ENCODE measurements at places on chromosomes 1 and 21.

- no peak for DNase-seq
Measured at GRCh38 chr1:16218674-16219071, 6.2 kb upstream of the ARHGEF19 start.

GRCh38 chr1:43850591-43851233 lies 82.9 kb upstream of the ARTN start:
- no peak for DNase-seq

DNA sequence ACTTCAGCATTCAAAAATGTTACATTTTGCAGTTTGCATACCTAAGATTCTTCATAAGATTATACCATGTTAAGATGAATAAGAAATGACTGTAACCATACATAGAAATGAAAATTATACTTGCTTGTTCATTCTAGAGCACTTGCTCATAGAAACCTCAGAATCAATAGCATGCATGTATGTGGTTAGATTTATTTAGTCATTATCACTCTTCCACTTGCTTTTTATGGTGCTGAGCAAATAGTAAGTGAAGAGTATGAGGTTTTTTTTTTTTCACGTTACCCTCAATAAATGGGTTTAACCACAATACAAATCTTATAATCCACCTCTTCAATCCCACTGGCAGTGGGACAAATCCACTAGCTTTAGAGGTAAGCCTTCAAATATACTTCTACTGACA lies 84.7 kb downstream of the LRRC53 start:
- DNase-seq, result no peak

GRCh38 chr1:181104042-181104789 lies 15.7 kb downstream of the IER5 start:
- DNase-seq, result no peak

DNA sequence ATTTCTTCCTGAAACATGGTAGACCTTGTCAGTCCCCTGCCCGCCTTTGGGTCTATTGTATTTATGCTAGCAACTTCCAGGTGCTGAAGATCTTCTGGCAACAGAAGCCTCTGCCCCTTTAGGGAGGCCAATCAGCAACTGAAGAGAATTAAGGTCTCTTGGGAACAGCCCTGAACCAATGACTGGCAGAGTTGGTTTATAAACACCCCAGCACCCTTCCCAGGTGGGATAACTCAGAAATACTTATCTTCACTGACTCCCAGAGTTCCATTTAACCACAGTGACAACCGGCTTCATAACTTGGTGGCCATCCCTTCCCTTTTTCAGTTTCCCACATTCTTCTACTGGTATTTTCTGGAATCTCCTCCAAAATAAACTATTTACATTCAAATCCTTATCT lies 27.2 kb upstream of the TMCO1 start:
- DNase-seq, result no peak

DNA sequence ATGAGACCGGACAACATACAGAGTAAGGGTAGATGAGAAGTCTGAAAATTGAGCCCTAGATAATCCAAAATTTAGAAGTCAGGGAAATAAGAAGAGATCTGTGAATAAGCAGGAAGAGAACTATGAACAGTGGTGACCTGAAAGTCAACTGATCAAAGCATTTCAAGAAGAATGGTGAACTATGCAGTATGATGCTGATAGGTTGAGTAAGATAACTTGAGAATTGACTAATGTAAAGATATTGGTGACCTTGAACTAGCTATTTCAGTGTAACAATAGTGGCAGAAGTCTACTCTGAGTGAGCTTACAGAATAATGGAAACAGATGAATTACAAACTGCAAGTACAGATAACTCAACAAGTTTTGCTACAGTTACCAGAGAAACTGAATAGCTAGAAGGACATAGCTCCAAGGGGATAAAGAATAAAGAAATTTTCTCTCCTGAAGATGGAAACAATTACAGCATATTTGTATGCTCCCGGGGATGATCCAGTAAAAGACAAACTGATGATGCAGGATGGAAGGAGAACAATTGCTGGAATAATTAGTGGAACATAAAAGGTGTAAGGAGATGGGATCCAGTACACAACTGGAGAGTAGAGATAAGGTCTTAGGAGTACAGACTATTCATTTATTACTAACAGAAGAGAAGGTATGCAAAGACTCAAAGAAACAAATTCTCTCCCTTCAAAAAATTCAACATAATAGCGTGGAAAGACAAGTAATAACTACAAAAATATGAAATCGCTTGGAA lies 10.9 kb downstream of the NRDC start:
- no peak for DNase-seq

- no peak for DNase-seq
Measured at GRCh38 chr1:39187275-39188046, 17.0 kb upstream of the MACF1 start.

GRCh38 chr21:45108808-45109781 lies 34.7 kb downstream of the ADARB1 start:
- no peak for DNase-seq

GRCh38 chr1:5428351-5428750 lies 563.9 kb downstream of the NPHP4 start:
- DNase-seq, result no peak

DNA sequence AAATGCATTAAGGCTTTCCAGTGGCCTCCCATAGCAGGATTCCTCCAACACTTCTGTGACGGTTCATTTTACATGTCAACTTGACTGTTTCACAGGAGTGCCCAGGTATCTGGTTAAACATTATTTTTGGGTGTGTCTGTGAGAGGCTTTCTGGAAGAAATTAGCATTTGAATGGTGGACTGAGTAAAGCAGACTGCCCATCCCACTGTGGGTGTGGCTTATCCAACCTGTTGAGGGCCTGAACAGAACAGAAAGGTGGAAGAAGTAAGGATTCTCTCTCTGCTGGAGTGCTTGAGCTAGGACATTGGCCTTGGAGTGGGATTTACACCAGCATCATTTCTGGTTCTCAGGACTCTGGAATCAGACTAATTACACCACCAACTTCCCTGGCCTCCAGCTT lies 85.6 kb downstream of the RGS7 start:
- DNase-seq, result no peak

GRCh38 chr1:45409276-45409675 lies 69.0 kb upstream of the MUTYH start:
- DNase-seq, result no peak

GRCh38 chr1:212139526-212140135 lies 104.1 kb downstream of the DTL start:
- no peak for DNase-seq

GRCh38 chr21:39175154-39175553 lies 8.1 kb downstream of the PSMG1 start:
- no peak for DNase-seq

GRCh38 chr1:109322974-109323373 lies 16.2 kb upstream of the MYBPHL start:
- no peak for DNase-seq

- DNase-seq, result peak; percentile 32
Measured at GRCh38 chr1:222167111-222167510, 380.8 kb downstream of the HHIPL2 start.

- peak; percentile 70 for DNase-seq
Measured at GRCh38 chr1:177948336-177948972, 21.4 kb downstream of the SEC16B start.

GRCh38 chr1:70504821-70505193 lies 93.7 kb downstream of the CTH start:
- DNase-seq, result no peak

- no peak for DNase-seq
Measured at GRCh38 chr1:183096351-183096750, 73.1 kb downstream of the LAMC1 start.

DNA sequence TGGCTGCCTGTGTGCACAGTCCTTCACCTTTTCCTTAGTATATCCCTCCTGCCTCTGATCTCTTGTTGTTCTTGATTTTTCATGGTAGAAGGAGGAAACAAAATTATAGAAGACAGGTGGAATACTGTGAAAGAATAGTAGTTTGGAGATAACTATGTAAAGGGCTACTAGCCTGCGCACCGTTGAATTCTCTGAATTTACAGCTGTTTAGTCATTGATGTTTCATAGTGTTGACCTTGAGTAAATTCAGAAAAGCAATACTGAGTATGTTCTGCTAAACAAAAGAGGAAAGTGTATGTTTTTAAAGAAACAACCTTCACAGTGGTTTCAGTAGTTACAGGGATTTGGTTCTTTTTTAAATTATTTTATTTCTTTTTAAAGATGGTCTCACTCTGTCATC lies 18.1 kb downstream of the CAMTA1 start:
- no peak for DNase-seq

DNA sequence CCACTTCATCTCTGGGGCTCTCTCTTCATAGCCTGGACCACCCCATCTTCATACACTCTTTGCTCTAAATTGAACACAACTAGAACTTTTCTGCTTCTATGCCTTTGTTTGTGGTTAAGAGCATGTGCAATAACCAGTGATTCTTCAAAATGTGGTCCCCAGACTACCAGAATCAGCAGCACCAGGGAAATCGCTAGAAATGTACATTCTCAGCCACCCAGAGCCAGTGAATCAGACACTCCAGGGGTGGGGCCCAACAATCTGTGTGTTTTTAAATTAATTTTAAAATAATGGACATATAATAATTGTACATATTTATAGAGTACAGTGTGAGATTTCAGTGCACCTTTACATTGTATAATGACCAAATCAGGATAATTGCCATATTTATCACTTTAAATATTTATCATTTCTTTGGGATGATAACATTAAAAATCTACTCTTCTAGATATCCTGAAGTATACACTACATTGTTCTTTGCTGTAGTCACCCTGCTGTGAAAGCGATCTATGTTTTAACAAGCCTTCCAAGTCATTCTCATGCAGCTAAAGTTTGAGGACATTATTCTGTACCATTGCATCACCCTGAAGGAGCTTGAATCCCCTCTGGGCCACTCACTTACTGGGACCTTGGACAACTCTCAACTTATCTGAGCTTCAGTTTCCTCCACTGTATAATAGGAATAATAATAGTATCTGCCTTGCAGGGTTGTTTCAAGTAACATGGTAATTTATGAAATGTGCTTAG lies 10.8 kb downstream of the GRHL3 start:
- DNase-seq, result no peak

GRCh38 chr1:157585984-157586383 lies 11.9 kb downstream of the FCRL4 start:
- no peak for DNase-seq

DNA sequence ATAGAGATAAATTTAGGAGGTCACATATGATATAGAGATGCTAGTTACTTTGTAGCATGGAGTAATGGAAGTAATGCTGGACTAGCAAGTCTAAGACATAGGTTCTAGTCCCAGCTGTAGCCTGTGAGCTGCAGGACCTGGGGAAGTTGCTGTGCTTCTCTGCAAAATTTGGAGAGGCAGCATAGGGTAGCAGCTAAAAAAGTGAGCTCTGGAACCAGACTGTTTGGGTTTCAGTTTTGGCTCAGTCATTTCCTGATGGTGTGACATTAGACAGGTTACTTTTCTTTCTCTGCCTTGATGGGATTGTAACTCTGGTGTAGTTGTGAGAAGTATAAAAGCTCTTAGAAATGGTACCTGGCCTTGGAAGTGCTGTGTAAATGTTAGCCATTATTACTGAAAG lies 3.3 kb downstream of the METTL13 start:
- DNase-seq, result no peak

DNA sequence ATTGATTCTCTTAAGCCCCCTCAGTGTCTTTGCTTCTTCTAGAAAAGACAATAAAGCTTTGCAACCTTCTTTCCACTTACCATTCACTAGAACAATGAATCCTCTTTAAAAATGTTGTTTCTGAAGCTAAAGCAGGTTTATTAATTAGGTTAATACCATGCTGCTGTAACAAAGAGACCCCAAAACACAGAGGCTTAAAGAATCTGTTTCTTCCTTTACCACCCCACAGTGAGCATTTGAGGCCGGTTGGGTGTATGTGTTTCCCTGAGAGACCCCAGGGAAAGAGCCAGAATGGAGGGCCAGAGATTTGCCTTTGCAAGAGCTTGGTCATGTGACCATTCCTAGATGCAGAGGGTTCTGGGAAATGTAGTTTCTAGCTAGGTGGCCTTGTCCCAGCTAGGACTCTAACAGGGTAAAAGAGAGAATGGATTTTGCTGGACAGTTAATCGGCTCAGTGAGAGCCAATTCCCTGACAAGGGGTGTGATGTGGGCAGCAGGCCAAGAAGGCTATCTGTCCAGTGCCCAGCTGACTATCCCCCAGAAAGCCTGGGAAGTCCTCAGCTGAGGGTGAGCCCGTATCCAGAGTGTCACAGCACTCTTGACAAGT lies 191.8 kb upstream of the TMEM51 start:
- no peak for DNase-seq

GRCh38 chr1:186997877-186998276 lies 169.1 kb downstream of the PLA2G4A start:
- no peak for DNase-seq

DNA sequence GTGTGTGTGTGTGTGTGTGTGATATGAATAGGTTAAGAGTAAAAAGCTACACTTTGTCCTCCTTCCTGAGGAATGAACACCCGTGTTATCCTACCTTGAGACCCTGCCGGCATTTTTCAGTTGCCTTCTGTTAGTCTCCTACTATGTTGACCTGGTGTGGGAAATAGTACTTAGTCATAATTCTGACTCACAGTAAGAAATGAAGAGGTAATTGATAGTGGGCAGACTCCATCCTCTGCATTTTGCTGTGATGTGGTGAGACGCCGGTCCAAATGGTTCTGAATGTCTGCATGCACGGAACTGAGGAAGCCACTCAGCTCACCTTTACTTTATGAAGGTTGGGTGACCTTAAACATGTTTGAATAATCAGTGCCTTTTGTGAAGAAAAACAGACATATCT lies 12.6 kb downstream of the CD101 start:
- no peak for DNase-seq

GRCh38 chr1:154557939-154558719 lies at the start of gene UBE2Q1:
UBE2Q1 (minus strand) TSS chr1:154558662; CDS start chr1:154558553, 109 bp downstream.
- DNase-seq, result no peak

DNA sequence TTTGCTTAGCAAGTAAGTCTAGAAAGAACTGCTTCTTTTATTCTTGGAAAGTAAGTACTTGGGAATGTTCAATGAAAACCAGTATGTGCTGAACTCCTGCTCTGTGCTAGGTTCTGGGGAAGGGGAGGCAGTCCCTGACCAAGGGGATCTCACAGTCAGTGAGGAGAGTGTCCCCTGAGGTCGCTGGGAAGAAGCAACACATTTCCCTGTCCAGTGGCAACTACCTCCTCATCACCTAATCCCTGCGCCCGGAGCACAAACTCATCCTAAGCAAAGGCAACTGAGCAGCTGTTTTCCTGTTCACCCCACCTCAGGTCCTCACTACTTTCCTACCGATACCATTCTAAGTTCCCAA lies 61.7 kb upstream of the ANGPTL1 start:
- no peak for DNase-seq

DNA sequence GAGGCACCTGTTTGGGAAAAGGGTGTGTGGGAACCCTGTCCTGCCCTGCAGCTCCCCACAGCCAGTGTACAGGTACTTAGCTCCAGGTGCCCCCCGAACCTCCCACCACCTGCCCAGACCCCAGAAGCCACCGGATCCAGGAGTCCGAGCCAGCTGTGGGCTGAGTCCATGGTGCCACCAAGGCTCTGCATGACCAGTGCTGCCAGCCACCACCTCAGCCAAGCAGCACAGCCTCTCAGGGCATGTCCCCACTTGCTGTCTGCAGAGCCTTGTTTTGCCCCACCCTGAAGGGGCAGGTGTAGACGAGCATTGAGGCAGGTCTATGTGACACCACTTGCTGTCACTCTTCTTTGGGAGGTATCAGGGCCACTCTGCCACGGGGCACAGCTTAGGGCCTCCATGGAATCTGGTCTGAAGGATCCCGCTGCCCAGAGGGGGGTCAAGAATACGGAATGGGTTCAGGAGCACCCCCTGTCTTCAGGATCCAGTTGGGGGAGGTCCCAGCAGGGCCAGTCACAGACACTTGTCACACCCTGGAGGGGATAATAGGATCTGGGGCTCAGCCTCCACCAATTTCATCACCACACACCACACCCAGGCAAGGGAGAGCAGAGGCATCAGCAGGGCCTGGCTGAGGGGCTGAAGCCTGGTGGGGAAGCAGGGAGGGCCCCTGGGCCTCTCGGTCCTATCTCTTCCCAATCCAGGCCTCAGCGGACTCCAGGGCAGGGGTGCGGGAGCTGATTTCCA lies 27.7 kb downstream of the ARHGEF19 start:
- no peak for DNase-seq

Measured in NCI-H1048 (cell line).